Omental fat pad (tissue), 4 donors: ENCODE measurements at places on chromosomes 4 and X.

GRCh38 chr4:36325926-36326325 lies 44.5 kb downstream of the DTHD1 start:
- no peak for DNase-seq

- DNase-seq: no peak
Measured at GRCh38 chr4:2570551-2571222, 34.2 kb downstream of the FAM193A start.

- no peak for DNase-seq
Measured at GRCh38 chr4:155675709-155676429, 9.2 kb downstream of the GUCY1A1 start.

- no peak for DNase-seq
Measured at GRCh38 chr4:139392797-139393196, 61.1 kb upstream of the RAB33B start.
